ENCODE measurements at places on chromosomes 7 and 10.

GRCh38 chr7:5284304-5285281, 1.9 kb downstream of the SLC29A4 start:
- DNase-seq = no peak

DNA sequence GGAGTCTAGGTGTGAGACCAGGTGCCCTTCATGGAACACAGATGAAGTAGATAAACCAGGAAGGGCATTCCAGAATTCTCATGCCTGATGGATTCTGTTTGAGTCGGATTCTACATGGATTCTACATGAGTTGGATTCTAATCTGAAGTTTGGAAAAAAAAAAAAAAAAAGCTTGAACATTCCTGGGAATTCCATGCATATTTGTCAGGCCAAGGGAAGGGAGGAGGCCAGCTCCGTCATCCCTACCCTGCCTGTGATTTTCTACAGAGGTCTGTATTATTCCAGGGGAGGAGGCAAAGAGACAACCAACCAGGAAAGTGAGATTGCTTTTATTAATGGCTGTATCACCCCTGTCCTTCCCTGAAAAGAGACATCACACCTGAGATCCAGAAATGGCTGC, 27.8 kb upstream of the EBLN1 start:
- no peak for DNase-seq

GRCh38 chr10:24034571-24034970, 174.4 kb upstream of the KIAA1217 start:
- DNase-seq = no peak

GRCh38 chr7:22861576-22861975, 38.9 kb upstream of the TOMM7 start:
- no peak for DNase-seq

DNA sequence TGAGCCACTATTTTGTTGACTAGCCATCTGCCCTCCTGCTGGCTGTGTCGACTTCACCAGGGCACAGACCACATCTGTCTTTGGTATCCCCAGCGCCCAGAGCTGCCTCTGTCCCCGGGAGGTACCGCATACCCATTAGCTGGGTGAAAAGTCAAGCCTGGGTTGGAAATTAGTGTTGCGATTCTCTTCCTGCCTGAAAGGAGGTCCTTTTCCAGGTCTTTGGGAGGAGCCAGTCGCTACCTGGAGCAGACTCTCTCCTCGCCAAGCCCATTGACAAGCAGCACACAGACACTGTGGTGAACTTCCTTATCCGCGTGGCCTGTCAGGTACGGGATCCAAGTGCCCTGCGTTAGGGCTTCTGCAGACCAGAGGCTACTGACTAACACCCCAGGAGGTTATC, 79.4 kb downstream of the TRRAP start:
- no peak for DNase-seq

DNA sequence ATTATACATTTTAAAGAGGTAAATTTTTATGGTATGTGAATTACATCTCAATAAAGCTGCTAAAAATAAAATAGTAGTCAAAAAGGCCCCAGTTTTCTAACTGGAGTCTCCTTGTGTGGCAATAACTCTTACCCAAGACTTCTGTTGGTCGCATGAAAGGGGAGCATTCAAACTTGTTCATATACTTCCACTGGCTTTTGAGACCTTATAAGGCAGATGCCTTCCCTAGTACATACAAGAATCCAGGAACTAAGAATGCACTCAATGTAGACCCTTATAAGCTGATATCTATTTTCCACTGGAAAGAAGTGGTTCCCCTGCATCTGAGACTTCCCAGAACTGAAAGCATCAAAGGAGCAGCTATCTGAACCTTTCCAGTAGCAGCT, 13.0 kb downstream of the BCAP29 start:
- no peak for DNase-seq

- no peak for DNase-seq
Measured at GRCh38 chr10:71438761-71439160, 42.0 kb downstream of the CDH23 start.

GRCh38 chr7:158014976-158015375, 572.6 kb downstream of the PTPRN2 start:
- no peak for DNase-seq

- DNase-seq = no peak
Measured at GRCh38 chr10:43384252-43385221, 13.1 kb downstream of the FXYD4 start.

- no peak for DNase-seq
Measured at GRCh38 chr10:14748441-14748840, 26.3 kb downstream of the FAM107B start.

DNA sequence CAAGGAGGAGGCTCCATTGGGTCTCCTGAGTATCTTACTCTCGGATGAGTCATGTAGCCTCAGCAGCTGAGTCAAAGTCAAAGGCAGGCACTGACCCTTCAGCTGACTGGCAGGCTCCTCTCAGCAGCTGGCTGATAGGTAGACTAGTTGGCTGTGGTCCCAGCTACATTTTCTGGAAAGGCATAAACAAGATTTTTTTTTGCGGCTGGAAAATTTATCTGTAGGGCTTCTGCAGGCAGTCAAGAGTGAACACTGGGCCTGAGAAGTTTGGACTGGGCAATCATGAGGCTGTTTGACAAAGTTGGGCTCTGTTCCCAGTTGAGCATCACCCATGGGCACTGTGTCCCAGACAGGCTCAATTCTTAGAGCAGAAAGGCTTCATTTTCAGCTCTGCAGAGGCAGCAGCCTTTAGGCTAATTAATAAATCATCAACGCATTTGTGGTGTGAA, 796.2 kb downstream of the CCSER2 start:
- DNase-seq = no peak

DNA sequence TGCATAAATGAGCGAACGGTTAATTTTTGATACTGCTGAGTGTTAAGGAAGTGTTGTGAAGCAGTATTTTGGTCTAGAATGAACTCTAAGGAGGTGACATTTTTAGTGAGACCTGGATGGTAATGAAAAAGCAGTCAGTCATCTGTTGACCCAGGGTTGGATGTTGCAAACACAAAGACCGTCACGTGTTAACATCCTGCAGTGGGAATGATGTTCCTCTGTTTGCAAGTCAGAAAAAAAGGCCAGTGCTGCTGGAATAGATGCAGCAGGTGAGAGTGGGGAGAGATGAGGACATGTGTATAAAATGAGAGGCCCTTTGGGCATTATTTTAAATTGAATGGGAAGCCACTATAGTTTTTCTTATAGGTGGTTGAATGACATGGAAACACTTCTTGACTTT, 39.3 kb downstream of the INSYN2A start:
- DNase-seq = no peak

DNA sequence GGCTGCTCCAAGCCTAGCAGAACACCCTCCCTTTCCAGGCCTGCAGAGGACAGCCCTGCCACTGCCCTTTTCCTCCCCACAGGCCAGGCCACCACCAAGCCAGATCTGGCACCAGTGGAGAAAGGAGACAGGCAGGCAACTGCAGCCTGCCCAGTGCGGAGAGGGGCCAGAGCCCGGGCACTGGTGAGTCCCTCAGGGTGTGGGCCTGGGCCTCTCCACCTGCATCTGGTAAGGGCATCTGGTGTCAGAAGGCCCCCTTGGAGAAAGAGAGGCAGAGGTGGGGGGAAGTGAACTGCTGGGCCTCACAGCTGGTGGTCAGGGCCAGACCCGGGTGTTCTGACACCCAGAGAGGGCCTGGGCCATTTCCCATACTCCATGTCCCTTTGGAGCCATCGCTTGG, 27.9 kb downstream of the ZNF783 start:
- no peak for DNase-seq

Measured in ovary (tissue), 10 donors.